Uterus (tissue), 4 donors: ENCODE measurements at places on chromosomes 2 and 18. TPM values are rescaled to one million over a fixed set of nuclear protein-coding genes. Genes with fewer than 3 reads are reported as not detected.

Gene PAX8
- 6.4 TPM for total RNA-seq

- no peaks in the 10 kb centered on the region for H3K36me3 ChIP-seq
- no peak overlapping the region for H3K27ac ChIP-seq
- no peak overlapping the region for H3K4me3 ChIP-seq
- no peaks in the 10 kb centered on the region for H3K4me1 ChIP-seq
Observed at GRCh38 chr2:230166557-230167170, 53.1 kb downstream of the SP110 start.

- H3K27me3 ChIP-seq = no peaks in the 10 kb centered on the region
- no peaks in the 10 kb centered on the region for H3K4me1 ChIP-seq
- no peak overlapping the region for H3K4me3 ChIP-seq
- no peak for DNase-seq
- H3K36me3 ChIP-seq = no peaks in the 10 kb centered on the region
Observed at GRCh38 chr2:204705243-204705932, 160.1 kb downstream of the PARD3B start.

GRCh38 chr2:107412209-107412904 is 414.3 kb upstream of the RGPD4 start:
- no peak overlapping the region for H3K4me3 ChIP-seq
- DNase-seq = no peak
- no peaks in the 10 kb centered on the region for H3K27me3 ChIP-seq
- no peaks in the 10 kb centered on the region for H3K4me1 ChIP-seq
- no peaks in the 10 kb centered on the region for H3K36me3 ChIP-seq

DNA sequence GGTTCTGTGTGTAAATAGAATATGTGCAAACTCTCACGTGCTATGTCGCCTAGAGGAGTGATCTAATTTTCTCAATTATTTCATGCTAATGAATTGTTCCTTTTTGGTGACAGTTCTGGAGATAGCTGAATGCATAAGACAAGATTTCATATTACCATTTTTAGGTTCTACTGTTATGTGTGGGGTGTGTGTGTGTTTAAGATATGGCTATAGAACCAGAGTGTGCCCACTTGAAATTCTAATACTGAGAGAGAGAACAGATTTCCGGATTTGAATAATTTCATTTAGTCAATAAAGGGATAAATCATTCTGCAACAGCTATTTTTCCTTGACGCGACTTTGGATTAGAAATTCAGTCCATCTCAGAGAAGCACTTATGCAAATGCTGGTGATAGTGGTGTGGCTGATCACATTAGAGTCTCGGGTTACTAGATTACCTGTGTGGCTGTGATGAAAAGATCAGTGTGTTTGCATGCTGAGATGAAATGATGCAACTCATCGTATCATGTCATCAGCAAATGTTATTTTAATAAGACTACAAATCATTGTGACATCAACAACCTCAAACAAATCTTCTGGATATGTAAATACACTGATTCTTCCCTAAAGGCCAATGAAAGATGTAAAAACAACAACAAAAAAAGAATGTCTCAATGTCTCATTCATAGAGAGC is 415.9 kb downstream of the EPHA4 start:
- no peaks in the 10 kb centered on the region for H3K27me3 ChIP-seq
- DNase-seq = no peak
- no peaks in the 10 kb centered on the region for H3K4me1 ChIP-seq
- no peaks in the 10 kb centered on the region for H3K36me3 ChIP-seq

DNA sequence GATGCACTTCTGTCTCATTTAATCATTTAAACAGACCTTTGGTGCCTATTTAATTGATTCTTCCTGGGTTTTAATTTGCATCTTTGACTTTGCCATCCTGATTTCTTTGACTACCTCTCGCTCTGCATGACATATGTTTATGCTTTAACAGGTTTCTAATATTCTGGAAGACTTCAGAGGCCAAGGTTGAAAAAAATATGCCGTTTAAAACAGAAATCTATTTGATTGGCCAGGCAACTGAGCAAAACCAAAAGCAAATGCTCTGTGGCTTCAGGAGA is 303.4 kb downstream of the IRS1 start:
- no peaks in the 10 kb centered on the region for H3K27me3 ChIP-seq
- H3K4me1 ChIP-seq = no peaks in the 10 kb centered on the region
- no peak for DNase-seq
- no peak overlapping the region for H3K4me3 ChIP-seq

DNA sequence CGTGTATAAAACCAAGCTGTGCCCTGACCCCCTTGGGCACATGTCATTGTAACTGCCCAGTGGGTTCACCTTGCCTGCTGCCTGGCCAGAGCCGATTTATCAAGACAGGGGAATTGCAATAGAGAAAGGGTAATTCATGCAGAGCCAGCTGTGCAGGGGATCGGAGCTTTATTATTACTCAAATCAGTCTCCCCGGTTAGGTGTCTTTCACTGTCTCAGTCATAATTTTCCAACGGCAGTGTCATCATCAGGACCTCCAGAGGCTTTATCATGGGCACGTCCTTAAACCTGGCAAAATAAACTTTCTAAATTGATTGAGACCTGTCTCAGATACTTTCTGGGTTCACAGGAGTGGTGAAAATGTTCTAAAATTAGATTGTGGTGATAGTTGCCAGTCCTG is 29.6 kb upstream of the PGAP1 start:
- no peak for DNase-seq
- no peak overlapping the region for H3K4me3 ChIP-seq
- H3K4me1 ChIP-seq = no peaks in the 10 kb centered on the region
- H3K27ac ChIP-seq = no peak overlapping the region

DNA sequence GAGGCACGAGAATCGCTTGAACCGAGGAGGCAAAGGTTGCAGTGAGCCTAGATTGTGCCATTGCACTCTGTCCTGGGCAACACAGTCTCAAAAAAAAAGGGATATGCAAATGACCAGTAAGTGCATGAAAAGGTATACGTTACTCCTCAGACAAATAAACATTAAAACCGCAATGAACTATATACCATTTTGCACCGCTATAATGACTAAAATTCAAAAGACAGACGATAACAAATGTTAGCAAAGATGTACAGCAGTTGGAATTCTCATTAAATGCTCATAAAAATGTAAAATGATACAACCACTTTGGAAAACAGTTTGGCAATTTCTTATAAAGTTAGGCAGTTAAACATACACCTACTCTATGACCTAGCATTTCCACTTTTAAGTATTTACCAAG is 67.4 kb upstream of the MSH6 start:
- no peaks in the 10 kb centered on the region for H3K27me3 ChIP-seq
- no peak overlapping the region for H3K27ac ChIP-seq
- H3K4me3 ChIP-seq = no peak overlapping the region

Gene PKDCC
- total RNA-seq = 36.9 TPM

GRCh38 chr2:227759411-227760118 is 13.9 kb downstream of the SCYGR8 start:
- H3K36me3 ChIP-seq = no peaks in the 10 kb centered on the region
- no peak overlapping the region for H3K4me3 ChIP-seq

Gene EML6
- 1.4 TPM for total RNA-seq

- no peak for DNase-seq
- H3K27ac ChIP-seq = no peak overlapping the region
- H3K4me3 ChIP-seq = no peak overlapping the region
Observed at GRCh38 chr18:54134053-54134452, 90.4 kb downstream of the MBD2 start.

Gene KIDINS220
- total RNA-seq = 54.1 TPM

DNA sequence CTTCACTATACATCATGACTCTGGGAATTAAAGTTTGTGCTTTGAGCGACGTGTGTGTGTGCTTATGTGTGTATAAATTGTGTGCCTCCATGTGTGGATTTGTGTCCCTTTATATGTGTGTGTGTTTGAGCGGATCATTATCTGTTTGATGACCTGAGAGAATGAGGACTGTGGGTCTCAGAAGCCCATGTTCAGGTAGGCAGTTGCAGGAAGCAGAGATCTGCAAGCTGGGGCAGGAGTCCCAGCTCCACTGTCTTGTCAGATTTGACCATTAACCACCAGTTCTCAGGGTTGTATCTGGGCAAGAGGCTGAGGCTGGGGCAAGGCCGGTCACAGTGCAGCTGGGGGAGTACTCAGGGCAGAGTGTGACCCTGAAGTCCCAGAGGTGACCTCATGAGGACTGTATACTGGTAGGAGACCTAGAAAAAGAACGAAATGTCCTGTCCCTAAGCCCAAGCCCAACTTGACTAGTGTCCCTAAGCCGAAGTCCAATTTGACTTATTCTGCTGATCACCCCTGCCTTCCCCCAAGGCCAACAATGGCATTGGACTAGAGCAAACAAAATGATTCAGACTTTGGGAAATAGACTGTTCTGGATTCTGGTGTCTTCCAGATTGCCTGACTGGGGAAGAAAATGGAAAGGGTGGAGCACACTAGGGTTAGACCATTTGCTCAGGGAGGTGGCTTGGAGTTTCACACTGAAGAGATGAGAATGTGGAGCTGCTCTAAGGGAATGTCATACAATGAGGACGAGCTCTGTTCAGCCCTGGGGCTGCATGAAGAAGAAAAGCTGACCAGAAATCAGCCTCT is 28.1 kb downstream of the RHOB start:
- H3K27me3 ChIP-seq = no peaks in the 10 kb centered on the region
- H3K36me3 ChIP-seq = no peaks in the 10 kb centered on the region
- H3K4me3 ChIP-seq = no peak overlapping the region

DNA sequence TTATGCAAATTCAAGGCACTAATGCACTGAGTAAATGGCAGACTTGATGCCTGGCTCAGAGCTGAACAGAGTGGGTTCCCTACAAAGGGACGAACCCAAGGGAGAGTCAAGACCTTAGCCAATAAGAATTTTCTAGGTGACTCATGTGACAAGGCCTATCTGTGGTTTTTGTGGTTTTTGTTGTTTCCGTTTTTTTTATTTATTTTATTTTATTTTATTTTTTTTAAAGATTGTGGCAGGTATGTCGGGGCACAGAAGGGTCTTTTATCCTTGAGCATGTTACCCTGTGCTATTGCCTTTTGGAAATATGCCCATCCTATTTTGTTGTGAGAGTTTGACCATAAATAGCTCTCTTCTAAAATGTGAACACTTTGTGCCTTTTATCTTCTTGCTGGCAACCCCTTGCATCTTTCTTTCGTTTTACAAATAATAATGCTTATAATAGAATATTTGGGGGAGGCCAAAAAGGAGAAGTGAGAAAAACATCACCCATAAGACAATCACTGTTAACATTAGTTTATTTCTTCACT is 113.4 kb upstream of the AQP4 start:
- H3K27ac ChIP-seq = no peak overlapping the region
- no peak for DNase-seq
- H3K27me3 ChIP-seq = no peaks in the 10 kb centered on the region
- no peaks in the 10 kb centered on the region for H3K4me1 ChIP-seq
- H3K4me3 ChIP-seq = no peak overlapping the region

GRCh38 chr2:11683476-11683875 is 13.5 kb upstream of the NTSR2 start:
- no peak for DNase-seq
- no peak overlapping the region for H3K27ac ChIP-seq
- H3K4me1 ChIP-seq = no peaks in the 10 kb centered on the region
- no peaks in the 10 kb centered on the region for H3K36me3 ChIP-seq

Gene TNFRSF11A
- total RNA-seq = 5.0 TPM

- no peaks in the 10 kb centered on the region for H3K27me3 ChIP-seq
- H3K27ac ChIP-seq = no peak overlapping the region
- H3K4me1 ChIP-seq = no peaks in the 10 kb centered on the region
- H3K4me3 ChIP-seq = no peak overlapping the region
- H3K36me3 ChIP-seq = no peaks in the 10 kb centered on the region
Observed at GRCh38 chr2:78686625-78687153, 338.8 kb upstream of the REG3G start.

DNA sequence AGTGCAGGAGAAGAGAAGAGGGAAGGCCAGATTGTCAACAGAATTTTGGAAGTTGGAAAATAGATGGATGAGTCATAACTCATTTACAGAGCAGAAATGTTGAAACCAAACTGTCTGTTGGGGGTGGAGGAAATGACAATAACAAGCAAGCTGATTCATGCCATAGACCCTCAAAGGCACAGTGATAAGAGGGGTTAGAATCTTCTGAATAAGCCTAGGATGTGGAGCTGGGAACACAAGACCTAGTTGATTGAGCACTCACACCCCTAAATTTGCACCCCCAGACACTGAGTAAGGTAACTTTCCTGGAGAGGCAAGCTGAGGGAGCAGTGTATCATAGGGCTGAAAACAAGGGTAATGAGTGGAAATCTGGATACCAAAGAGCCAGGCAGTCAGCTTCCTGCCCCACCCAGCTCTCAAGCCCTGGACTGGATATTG is 141.4 kb downstream of the SCG2 start:
- no peaks in the 10 kb centered on the region for H3K27me3 ChIP-seq
- no peak for DNase-seq
- no peaks in the 10 kb centered on the region for H3K36me3 ChIP-seq
- H3K4me1 ChIP-seq = no peaks in the 10 kb centered on the region

DNA sequence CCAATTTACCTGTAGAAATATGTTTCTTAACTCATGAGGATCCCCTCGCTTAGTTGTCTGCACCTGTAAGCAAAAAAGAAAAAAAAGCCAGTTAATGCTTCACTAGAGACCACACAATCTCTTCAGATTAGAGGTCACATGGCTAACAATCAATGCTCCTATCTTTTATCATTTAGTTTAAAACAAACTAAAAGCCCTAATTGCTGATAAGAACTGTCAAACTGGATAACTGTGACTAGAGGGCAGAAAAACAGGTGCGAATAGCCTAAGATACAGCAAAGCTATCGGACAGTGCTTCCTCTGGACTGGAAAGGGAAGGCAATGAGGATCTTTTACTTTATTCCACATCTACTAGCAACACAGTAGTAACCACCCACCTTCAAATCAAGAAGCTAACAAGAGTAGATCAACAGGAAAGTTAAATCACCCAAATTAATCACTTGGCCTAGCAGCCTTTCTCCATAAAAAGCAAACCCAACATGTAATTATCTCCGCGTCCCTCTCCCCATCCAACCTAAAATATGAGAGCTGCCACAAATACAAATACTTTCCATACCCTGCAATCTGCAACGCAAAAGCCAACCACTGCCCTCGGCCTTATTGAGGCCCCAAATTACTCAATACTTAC is 734 bp downstream of the SLC25A12 start:
- DNase-seq = no peak
- H3K36me3 ChIP-seq = no peaks in the 10 kb centered on the region
- H3K4me3 ChIP-seq = peak overlapping the region; percentile 77
- peak overlapping the region; percentile 73 for H3K27ac ChIP-seq
- H3K27me3 ChIP-seq = no peaks in the 10 kb centered on the region

Gene IL36RN
- not detected for total RNA-seq

Gene PXDN
- total RNA-seq = 254 TPM

DNA sequence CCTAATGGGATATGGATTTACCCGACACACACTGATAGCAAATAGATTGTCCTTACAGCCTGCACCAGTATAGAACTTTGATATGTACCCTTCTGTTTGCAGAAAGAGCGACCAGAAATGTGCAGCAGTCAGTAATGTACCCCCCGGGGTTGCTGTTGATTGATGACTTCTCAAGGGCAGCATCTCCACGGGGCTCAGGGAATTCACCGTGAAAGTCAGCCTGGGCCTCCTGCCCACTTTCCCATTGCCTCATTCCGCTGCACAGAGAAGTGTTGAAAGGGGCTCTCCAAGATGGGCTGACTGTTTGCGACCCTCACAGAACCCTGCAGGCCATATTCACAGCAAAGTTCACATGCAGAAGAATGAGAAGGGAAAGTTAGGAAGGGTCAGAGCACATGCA is 241.3 kb downstream of the PRKCE start:
- peaks cover 14% of the 10 kb centered on the region for H3K4me1 ChIP-seq
- H3K27ac ChIP-seq = no peak overlapping the region
- H3K4me3 ChIP-seq = no peak overlapping the region
